A673 (cell line): ENCODE measurements at places on chromosomes 6 and 20. TPM values are rescaled to one million over a fixed set of nuclear protein-coding genes. Genes with fewer than 3 reads are reported as not detected.

Gene R3HDML
- not detected in 2 replicates for total RNA-seq

DNA sequence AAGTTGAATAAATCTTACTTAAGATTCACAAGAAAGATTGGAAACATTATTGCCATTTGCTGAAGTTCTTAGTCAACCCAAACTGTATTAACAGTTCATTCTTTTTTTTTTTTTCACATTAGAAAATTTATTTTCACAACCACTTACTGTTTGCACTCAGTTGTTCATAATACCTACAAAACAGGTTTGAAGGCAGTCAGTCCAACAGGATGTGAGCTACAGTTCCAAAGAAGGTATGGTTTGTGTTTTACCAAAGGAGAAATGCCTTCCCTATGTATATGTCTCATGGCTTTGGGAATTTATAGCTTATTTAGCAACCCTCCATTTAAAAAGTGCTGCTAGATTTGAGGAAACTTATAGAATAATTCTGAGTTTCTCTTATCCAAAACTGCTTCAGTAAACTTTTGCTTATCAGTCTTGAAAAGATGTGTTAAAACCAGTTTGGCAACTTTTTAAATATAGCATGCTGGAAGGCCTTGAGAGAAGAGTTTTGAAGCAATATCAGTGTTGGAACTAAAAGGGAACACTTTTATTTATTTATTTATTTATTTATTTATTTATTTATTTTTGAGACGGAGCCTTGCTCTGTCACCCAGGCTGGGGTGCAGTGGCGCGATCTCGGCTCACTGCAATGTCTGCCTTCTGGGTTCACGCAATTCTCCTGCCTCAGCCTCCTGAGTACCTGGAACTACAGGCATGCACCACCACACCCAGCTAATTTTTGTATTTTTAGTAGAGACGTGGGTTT is 46.8 kb upstream of the RREB1 start:
- no peak for DNase-seq

GRCh38 chr20:60269573-60270162 is 311.4 kb downstream of the CDH26 start:
- DNase-seq, result no peak

DNA sequence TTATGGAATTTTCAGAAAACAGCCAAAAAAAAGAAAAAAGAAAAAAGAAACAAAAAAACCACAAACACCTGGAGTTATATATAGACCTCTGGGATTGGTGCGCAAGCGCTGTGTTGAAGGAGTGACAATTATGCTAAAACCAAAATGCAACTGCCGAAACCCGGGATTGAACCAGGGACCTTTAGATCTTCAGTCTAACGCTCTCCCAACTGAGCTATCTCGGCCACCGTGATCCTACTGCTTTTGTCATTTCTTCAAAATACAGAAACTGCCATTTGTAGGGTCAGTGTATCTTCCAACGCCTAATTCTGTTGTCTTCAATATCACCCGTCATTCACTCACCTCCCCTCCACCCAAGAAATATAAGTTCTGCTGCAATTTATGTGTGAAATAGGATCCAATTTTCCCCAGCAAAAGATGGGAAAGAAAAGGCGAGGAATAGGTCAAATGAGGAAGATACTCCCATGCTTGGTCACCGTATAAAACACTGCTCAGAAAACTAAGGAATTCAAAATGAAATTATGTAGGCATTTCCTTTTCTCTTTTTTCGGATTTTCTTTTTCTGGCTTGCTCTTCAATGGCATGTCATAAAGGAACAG is 116.0 kb downstream of the TRIM27 start:
- DNase-seq, result peak; percentile 88

Gene SMLR1
- not detected in 2 replicates for total RNA-seq

DNA sequence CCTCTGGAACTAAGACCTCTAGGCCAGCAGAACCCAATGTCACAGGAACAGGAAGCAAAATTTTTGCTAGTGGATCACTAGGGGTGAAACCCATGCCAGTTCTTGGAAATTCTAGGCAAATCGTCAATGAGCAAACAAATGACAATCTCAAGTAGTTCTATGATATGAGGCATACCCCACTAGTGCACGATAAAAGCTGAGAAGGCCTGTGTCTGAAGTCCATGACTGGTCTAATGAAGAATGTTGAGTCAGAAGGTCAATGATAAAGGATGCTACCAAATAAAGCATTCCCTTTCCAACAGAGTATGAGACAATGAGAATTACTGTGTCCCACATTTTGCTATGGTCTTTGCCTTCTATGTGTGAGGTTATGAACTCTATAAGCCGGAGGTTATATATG is 149.4 kb upstream of the NOX3 start:
- DNase-seq, result no peak

- no peak for DNase-seq
Measured at GRCh38 chr6:57327311-57327710, 9.9 kb downstream of the PRIM2 start.

Gene COL21A1
- 49.0 and 51.6 TPM in 2 replicates for total RNA-seq
